NCI-H1048 (cell line): ENCODE measurements at places on chromosomes 16 and 17.

DNA sequence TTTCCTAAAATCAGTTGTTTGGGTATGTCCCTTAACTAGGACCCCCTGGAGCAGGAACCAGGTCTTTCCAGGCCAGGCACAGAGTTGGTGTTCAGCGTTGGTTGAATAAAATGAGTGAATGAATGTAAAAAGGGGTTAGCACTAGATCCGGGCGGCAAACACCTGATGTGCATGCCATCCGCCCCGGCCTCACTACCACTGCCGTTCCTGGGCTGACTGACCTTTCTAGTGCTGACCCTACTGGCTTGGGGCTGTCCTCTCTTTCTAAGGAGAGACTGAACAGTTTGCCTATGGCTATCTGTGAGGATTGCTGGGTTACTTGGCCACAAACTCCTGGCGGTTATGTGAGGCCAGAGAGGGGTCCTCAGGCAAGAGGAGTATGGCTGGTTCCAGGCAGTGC lies 10.1 kb upstream of the PHF12 start:
- no peak for DNase-seq

- DNase-seq: no peak
These were observed 17.8 kb downstream of the EIF4A3 start for GRCh38 chr17:80129006-80129565.

GRCh38 chr17:60102632-60103096 lies 23.9 kb upstream of the HEATR6 start:
- DNase-seq: no peak

GRCh38 chr17:58324409-58325288 lies 3.9 kb downstream of the TSPOAP1 start:
- peak; percentile 25 for DNase-seq

DNA sequence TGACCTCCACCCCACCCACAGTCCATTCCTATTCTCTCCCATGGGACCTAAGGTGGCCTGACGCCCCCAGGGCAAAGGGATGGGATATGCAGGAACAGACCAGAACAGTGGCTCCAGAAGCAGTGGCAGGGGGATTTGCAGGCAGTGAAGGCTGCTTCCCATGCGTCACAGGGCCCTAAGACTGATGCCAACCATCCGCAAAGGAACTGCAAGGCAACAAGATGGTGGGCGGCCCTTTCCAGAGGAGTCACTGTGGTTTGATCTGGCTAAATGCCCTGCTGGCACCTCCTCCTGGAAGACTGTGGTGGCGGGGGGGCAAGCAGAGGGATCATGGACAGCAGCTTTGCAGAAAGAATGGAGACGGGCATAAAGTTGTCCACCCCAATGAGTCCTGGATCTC lies 4.4 kb upstream of the SLC39A11 start:
- DNase-seq: no peak

DNA sequence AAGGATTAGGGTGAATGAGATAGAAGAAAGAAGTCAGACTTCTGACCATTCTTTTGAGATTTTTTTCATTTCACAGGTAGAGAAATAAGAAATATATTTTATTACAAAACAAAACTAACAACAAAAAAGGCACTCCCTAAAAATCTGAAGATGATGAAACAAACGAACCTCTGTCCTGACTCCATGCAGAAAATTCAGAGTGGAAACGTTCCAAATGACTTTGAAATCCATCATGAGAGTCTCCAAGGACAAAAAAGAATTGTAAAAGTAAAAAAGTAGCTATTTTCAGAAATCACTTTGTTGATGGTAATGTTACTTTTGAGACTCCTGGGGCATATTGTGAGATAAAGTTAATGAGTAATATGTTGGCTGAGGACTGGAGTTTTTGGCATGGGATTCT lies 26.4 kb upstream of the MNT start:
- DNase-seq: no peak

- no peak for DNase-seq
These were observed 10.5 kb upstream of the TIMP2 start for GRCh38 chr17:78935419-78936323.

GRCh38 chr17:6502871-6503509 lies 53.4 kb downstream of the PITPNM3 start:
- DNase-seq: no peak

- DNase-seq: no peak
These were observed 25.9 kb downstream of the RNF213 start for GRCh38 chr17:80286638-80286960.

DNA sequence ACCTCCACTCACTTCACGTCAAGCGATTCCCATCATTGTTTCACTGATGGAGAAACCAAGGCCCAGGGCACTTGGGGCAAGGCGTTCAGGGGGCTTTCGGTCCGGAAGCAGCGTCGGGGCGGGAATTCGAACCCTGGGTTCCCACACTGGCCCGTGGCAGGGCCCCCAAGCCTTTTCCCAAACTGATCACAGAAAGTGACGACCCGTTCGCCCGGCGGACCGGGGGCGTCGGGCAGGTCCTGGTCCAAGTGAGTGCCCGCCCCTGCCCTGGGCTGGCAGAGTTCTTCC lies 856 bp upstream of the MON1B start:
- no peak for DNase-seq

GRCh38 chr16:27242868-27243590 lies 25.5 kb downstream of the NSMCE1 start:
- DNase-seq: no peak

GRCh38 chr16:83951544-83951943 lies 1.5 kb upstream of the OSGIN1 start:
- DNase-seq: no peak

- no peak for DNase-seq
These were observed 39.7 kb upstream of the NGFR start for GRCh38 chr17:49455272-49455861.
